ENCODE measurements at places on chromosomes 2 and 18. TPM values are rescaled to one million over a fixed set of nuclear protein-coding genes. Genes with fewer than 3 reads are reported as not detected.

- peak; percentile 54 for DNase-seq
Measured at GRCh38 chr2:159989249-159989648, 73.2 kb downstream of the PLA2R1 start.

Gene KIAA2012
- 0.03 TPM for total RNA-seq

DNA sequence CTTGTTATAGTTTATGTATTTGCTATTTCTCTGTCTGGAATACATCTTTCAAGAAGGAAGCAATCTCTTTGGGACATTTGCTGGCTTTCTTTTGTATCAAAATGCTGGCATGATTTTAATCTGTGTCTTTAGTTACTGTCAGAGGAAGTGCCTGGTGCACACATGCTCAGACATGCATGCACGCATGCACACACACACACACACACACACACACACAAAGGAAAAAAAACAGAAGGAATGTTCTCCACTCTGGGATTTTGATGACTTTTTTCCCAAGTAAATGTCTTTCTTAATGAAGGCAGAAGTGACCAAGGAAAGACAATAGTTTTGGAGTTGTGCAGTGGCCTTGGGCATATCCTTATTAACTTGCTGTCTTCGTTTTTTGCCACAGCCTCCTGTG lies 6.7 kb downstream of the GNAL start:
- DNase-seq: no peak

- DNase-seq: no peak
Measured at GRCh38 chr2:240343548-240343947, 91.9 kb upstream of the GPC1 start.

DNA sequence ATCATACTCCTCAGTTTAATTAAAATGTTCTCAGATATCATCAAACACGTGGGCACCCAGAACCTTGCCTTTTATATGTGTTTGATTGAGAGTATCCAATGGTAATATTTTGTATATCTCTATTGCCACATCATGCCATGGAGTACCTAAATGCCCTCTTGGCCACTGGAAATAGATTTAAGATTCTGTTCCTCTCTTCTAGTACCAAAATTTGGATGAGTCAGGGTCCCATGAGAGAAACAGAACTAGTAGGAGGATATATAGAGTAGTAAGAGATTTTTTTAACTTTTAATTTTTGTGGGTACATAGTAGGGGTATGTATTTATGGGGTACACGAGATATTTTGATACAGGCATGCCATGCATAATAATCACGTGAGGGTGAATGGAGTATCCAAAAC lies 9.6 kb upstream of the ZAP70 start:
- no peak for DNase-seq

- DNase-seq: no peak
Measured at GRCh38 chr18:27164905-27165304, 20.2 kb downstream of the CHST9 start.

DNA sequence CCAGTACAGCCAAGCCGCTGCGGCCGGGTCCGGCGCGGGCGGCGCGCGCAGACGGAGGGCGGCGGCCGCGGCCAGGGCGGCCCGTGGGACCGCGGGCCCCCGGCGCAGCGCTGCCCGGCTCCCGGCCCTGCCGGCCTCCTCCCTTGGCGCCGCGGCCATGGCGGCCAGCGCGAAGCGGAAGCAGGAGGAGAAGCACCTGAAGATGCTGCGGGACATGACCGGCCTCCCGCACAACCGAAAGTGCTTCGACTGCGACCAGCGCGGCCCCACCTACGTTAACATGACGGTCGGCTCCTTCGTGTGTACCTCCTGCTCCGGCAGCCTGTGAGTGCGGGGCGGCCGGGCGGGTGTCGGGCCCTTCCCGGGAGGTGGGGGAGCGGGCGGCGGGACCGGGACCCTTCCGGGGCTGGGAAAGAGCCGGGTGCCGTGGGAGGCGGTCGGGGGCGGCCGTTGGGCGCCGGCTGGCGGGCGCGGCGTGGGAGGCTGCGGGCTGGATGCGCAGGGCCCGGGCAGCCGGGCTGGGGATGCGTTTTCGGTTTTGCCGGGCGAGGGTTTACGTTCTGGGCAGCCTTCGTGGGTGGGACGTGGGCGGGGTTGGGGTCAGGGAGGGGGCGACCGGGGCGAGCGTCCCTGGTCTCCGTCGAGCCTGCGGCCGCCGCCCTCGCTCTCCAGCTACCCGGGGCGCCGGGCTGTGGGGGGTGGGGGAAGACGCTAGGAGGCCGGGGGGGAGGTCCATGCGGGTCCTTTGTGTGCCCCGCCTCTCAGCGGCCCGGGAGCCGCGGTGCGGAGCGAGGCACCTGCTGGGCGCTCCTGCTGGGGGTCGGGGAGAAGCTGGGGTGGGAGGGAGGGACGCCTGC lies 537 bp downstream of the AGFG1 start:
- DNase-seq: peak; percentile 70

DNA sequence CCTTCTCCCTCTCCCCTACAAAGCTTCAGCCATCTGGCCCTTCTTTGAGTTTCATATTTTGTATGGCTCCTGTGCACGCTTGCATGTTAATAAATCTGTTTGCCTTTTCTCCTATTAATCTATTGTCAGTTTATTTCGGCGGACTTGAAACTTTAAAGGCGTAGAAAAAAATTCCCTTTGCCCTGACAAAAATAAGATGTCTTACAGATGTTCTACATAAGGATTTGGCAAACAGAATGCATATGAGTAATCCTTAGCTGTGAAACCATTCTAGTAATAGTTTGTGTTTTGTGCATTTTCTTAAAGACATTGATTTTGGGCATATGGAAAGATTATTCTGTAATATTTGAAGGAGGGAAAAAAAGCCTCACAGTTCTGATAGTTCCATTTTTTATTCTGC lies 15.0 kb upstream of the BMPR2 start:
- no peak for DNase-seq
